Left ventricle myocardium superior (tissue), 1 donor: ENCODE measurements at places on chromosomes 5 and 9. TPM values are rescaled to one million over a fixed set of nuclear protein-coding genes. Genes with fewer than 3 reads are reported as not detected.
A peak's percentile ranks its signal among the peaks of the same experiment; 100 is the strongest.

BAAT gene
- total RNA-seq: not detected

DNA sequence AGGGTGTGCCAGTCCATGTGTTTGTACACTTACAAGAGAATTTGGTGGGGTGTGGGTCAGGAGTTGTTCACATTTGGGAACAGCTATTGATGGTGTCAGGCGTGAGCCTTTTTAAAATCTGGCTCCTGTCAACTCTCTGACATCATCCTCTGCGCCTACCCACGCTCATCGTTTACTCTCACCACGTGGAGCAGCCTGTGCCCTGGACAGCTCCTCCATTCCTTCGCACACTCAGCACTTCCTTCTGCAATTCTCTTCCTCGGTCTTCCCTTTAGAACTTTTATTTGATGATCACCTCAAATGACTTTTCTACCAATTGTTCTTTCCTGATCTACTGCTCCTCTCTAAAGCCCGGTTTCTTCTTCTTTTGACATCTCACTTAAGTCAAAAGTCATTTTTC lies 42.1 kb upstream of the GNAQ start:
- no peak for DNase-seq

RGMB gene
- total RNA-seq: 14.3 TPM

ELL2 gene
- total RNA-seq: 23.4 TPM

HSD17B3 gene
- 0.59 TPM for total RNA-seq

GRCh38 chr9:127545196-127546124 lies 66.6 kb upstream of the STXBP1 start:
- DNase-seq: peak; percentile 47

IL9 gene
- total RNA-seq: not detected

DNA sequence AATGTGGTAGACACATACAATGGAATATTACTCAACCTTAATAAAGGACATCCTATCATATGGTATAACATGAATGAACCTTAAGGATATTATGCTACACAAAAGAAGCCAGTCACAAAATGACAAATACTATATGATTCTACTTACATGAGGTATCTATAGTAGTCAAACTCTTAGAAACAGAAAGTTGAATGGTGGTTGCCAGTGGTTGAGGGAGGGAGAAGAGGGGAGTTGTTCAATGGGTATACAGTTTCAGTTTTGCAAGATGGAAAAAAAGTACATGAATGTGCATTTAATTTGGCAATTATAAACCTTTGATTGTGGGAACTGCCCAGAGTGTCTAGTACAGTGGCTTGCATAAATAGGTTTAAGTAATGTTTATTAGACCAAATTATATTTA lies 473.3 kb upstream of the ZNF608 start:
- no peak for DNase-seq

GRCh38 chr9:81604306-81605169 lies 84.8 kb downstream of the TLE1 start:
- DNase-seq: no peak

GRCh38 chr5:115968770-115969169 lies 6.5 kb downstream of the LVRN start:
- DNase-seq: no peak

RIOK2 gene
- total RNA-seq: 25.0 TPM

GRCh38 chr5:96601715-96602244 lies 60.4 kb upstream of the CAST start:
- DNase-seq: no peak

HABP4 gene
- 22.7 TPM for total RNA-seq

- no peak for DNase-seq
Observed at GRCh38 chr5:120805131-120805530, 341.0 kb downstream of the PRR16 start.

ETF1 gene
- total RNA-seq: 86.2 TPM

DNA sequence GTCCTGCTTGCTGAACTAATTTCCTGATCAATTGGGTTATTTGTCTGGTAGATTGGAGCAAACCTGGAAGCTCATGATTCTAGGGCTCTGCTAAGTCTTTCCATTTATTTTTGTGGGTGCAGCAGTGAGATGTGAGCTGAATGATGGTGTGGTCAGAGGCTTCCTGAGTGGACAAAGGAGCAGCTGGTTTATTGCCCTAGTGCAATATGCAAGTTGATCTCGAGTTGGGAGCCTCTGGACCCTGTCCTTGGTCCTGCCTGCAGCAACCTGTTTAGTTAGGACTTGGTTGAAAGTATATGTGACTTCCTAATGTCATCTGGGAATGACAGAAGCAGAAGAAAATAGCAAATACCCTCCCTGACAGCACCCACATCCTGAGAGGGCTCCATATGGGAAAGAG lies 4.2 kb upstream of the UNC5A start:
- DNase-seq: no peak

GPR151 gene
- total RNA-seq: not detected

GRCh38 chr5:132865668-132866341 lies 464 bp downstream of the GDF9 start:
- DNase-seq: no peak

DNA sequence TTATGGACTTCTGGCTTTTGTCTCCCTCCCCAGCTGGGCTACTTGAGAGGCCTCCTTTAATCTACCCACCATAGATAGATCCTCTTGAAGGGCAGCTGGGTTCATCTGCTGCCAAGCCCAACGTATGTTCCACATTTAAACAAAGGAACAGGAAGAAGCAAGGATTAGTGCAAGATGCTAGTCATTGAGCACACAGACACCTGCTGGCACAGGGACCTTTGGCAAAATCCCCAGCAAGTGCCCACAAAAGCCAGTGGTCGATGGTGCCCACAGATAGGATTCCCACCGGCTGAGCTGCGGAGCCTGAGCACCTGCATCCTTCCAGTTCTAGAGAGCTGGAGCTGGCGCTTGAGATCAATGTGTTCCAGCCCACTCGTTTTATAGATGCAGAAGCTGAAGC lies 57.7 kb upstream of the SHB start:
- DNase-seq: no peak

DNA sequence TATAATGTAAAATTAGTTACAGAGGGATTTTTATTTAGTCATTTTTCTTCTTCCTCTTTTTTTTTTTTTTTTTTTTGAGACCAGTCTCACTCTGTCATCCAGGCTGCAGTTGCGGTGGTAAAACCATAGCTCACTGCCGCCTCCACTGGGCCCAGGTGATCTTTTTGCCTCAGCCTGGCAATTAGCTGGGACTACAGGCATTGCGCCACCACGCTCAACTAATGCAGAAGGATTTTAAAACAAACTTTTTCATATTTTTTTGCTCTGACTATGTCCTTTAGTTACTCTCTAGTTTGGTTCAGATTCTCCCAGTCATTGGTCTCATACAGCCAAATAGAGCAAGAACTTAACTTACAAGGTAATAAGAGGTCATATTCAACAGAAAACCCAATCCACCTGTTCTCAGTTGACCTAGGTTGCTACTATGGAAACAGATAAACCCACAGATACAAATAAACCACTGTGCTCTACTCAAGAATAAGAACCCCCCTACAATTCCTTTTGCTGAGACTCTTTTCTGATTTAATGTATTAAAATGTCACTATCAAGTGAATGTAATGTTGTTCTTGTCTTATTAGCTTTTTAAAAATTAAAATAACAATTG lies 50.1 kb upstream of the TTC39B start:
- DNase-seq: no peak

KIF24 gene
- total RNA-seq: 0.45 TPM

GRCh38 chr5:35161652-35162273 lies 68.5 kb downstream of the PRLR start:
- no peak for DNase-seq

BRD8 gene
- total RNA-seq: 29.4 TPM

LRRTM2 gene
- total RNA-seq: 0.12 TPM

- DNase-seq: peak; percentile 42
Observed at GRCh38 chr9:2227144-2227867, 212.2 kb downstream of the SMARCA2 start.

GRCh38 chr9:137387114-137387890 lies 35.7 kb downstream of the EXD3 start:
- no peak for DNase-seq

DNA sequence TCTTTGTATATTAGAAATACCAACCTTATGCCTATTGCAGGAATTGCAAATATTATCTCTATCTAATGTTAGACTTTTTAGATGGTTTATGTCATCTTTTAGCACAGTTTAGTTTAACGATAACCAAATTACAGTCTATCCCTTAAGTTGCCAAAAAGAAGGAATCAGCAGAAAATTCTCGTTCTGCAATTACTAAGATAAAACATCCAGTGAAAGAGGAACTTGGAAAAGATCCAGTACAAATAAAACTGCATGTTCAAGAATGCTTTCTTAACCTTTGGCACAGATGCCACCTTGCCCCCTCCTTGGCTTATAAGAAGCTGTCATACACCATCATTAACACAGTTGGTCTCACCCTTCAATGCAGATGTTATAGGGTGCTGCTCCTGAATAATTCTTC lies 124.0 kb downstream of the SEMA5A start:
- DNase-seq: no peak

GRCh38 chr5:124692324-124692723 lies 54.1 kb downstream of the ZNF608 start:
- no peak for DNase-seq

DNA sequence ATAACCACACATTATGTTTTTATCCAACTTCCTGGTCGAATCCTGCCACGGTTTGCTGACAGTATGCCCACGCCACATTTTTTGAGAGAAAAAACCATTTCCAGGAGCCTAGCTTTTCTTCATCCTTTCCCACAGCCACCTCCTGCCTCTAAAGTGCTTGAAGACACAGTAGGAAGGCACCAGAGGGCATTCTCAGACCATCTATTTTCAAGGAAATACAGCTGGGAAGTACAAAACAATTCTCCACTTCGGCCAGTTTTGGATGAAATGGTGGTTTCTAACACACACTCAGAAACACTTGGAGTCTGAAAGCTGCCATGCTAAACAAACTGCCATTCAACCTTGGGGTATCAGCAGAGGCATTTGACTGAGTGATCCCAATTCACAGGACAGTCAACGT lies 86.3 kb upstream of the RPS23 start:
- no peak for DNase-seq

GRCh38 chr9:97638666-97639065 lies 5.0 kb downstream of the NCBP1 start:
- DNase-seq: no peak

SLC25A51 gene
- total RNA-seq: 23.0 TPM

DNA sequence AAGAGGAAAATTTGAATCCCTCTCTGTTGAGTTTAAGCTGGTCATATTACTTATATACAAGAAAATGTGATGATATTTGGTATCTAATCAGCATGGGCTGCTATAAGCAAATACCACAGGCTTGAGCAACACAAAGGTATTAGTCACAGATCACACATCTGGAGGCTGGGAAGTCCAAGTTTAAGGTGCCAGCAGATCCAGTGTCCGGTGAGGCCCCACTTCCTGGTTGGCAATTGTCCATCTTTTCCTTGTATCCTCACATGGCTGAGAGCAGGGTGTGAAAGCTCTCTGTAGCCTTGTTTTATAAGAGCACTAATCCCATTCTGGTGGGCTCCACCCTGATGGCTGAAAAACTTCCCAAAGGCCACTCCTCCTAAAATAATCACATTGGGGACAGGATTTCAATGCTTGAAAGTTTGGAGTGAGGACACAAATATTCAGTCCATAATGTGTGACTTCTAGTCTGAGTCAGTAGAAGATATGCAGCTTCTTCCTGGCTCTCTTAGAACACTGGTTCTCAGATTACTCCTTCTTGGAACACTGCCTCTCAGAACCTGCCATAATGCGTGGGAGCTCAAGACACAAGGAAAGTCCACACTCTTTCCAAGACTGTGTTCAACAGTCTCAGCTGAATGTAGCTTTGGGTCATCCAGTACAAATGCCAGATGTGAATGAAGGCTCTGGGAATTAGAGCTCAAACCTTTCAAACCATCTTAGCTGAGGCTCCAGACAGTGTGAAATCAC lies 124.1 kb downstream of the PRDM9 start:
- no peak for DNase-seq

DNA sequence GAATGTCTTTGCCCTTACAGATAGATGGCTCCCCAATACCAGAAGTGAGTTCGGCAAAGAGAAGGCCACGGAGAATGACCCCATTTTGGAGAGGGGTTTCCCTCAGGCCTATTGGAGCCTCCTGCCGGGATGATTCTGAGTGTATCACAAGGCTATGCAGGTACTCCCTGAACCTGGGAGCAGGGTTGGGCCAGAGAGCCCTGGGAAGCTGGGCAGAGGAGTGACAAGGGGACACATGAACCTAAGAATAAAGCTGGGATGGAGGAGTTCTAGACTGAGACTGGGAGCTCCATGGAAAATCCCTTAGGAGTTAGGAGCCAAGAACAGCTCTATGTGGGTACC lies 433 bp downstream of the LEAP2 start:
- no peak for DNase-seq

ENTREP1 gene
- total RNA-seq: 21.3 TPM

DNA sequence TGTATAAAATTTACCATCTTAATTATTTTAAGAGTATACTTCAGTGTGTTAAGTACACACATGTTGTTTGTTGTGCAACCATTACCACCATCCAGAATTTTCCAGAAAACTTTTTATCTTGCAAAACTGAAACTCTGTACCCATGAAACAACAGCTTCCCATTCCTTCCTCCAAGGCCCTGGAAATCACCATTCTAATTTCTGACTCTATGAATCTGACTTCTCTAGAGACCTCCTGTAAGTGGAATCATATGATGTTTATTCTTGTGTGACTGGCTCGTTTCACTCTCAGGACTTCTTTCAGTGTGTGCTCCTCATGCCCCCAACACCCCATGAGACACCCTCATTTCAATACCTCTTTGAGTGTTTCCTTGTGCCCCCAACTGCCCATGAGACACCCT lies 60.4 kb upstream of the COL15A1 start:
- DNase-seq: no peak
